ENCODE measurements at places on chromosomes 5 and 9. TPM values are rescaled to one million over a fixed set of nuclear protein-coding genes. Genes with fewer than 3 reads are reported as not detected.

Gene SHC3
- polyA plus RNA-seq: 0.68 TPM

DNA sequence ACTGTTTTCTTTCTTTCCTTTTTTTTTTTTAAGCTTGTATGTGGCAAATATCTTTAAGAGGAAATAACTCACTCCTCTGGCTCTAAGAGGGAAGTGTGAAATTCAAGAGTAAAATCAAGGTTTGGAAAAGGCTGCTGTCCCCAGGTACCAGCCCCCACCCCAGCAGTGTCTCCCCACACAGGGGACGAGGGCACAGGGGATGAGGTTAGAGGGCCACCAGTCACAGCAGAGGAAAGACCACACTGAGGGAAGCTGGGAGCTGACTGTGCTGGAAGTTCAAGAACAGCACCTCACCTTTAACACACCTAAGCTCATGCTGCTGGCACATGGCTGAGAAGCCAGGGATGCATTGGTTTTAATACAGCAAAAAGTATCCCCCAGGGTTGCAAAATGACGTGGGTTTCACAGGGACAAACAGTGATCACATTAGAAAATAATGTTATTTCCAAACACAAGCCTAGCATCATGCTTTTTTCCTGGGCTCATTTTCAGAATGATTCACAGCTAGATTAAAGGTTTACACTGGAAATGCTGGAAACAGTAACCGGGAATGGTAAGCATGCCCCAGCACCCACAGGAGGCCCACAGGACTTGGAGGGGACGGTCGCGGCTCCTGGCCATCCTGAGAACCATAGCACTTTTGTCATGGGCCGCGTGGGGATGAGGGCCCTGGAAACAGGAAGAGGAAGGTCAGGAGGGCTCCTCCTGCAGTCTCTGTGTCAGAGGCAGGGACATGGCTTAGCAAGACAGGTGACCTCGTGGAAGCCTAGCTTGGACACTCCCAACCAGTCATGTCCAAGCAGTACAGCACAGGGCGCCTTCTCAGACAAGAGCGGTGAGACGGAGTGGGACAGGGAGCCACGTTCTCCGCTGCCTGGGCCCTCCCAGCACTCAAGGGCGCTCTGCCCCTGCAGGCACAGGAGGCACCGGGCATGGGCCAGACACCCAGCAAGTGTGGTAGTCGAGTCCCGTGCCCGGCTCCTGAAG lies 6.9 kb downstream of the LPCAT1 start:
- H3K27ac ChIP-seq: no peak overlapping the region
- H3K27me3 ChIP-seq: no peaks in the 10 kb centered on the region
- H3K36me3 ChIP-seq: peaks cover 68% of the 10 kb centered on the region
- no peak for DNase-seq
- no peak overlapping the region for H3K4me3 ChIP-seq

- H3K27ac ChIP-seq: no peak overlapping the region
- no peaks in the 10 kb centered on the region for H3K36me3 ChIP-seq
- H3K4me3 ChIP-seq: no peak overlapping the region
- no peaks in the 10 kb centered on the region for H3K4me1 ChIP-seq
- no peaks in the 10 kb centered on the region for H3K27me3 ChIP-seq
Measured at GRCh38 chr9:116264361-116264760, 110.8 kb downstream of the PAPPA start.

GRCh38 chr5:2383698-2384065 lies 367.8 kb downstream of the IRX2 start:
- H3K4me3 ChIP-seq: no peak overlapping the region
- peaks cover 24% of the 10 kb centered on the region for H3K27me3 ChIP-seq
- no peaks in the 10 kb centered on the region for H3K4me1 ChIP-seq
- H3K27ac ChIP-seq: no peak overlapping the region

All from heart right ventricle (tissue), 16 donors.